ENCODE measurements at places on chromosomes 3 and 15.

- no peak for DNase-seq
These were observed 46.7 kb downstream of the RTP1 start for GRCh38 chr3:187243933-187244524.

- no peak for DNase-seq
These were observed 222.0 kb downstream of the MCTP2 start for GRCh38 chr15:94453227-94453988.

GRCh38 chr3:22691856-22692628 lies 511.1 kb upstream of the UBE2E2 start:
- no peak for DNase-seq

- DNase-seq = no peak
These were observed 116.8 kb downstream of the TPRG1 start for GRCh38 chr3:189288348-189289235.

- no peak for DNase-seq
These were observed 7.5 kb downstream of the CD200R1 start for GRCh38 chr3:112967425-112967824.

Measured in left colon (tissue), 2 donors.